ENCODE measurements at places on chromosomes 4 and X.

- no peak overlapping the region for H3K27ac ChIP-seq
- no peaks in the 10 kb centered on the region for H3K4me1 ChIP-seq
- no peaks in the 10 kb centered on the region for H3K27me3 ChIP-seq
Observed at GRCh38 chrX:3160756-3161155, 119.5 kb downstream of the ARSF start.

DNA sequence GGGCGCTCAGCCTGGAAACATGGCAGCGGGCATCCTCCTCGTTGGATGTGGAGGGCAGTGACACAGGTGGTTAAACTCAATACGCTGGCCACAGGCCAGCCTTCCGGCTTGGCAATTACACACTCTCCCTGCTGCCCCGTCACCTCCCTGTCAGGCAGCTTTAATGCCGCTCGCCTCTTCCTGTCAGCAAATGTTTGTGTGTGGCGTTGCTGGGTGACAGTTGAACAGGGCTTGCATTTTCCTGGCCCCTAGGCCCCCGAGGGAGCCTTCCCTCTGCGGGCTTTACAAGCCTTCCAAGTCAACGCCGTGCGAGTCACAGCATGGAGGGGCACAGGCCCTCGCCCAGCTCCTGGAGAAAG, 620.0 kb downstream of the BCOR start:
- H3K27ac ChIP-seq: peak overlapping the region; percentile 11
- no peaks in the 10 kb centered on the region for H3K27me3 ChIP-seq
- H3K4me1 ChIP-seq: peaks cover 18% of the 10 kb centered on the region

GRCh38 chrX:15233416-15234015, 36.4 kb downstream of the ASB9 start:
- no peak overlapping the region for H3K27ac ChIP-seq
- no peaks in the 10 kb centered on the region for H3K36me3 ChIP-seq
- no peak overlapping the region for H3K4me3 ChIP-seq
- no peaks in the 10 kb centered on the region for H3K4me1 ChIP-seq

- H3K36me3 ChIP-seq: no peaks in the 10 kb centered on the region
- H3K4me3 ChIP-seq: no peak overlapping the region
- peaks cover 4% of the 10 kb centered on the region for H3K4me1 ChIP-seq
- no peak overlapping the region for H3K27ac ChIP-seq
Observed at GRCh38 chr4:98574816-98575215, 83.6 kb downstream of the TSPAN5 start.

DNA sequence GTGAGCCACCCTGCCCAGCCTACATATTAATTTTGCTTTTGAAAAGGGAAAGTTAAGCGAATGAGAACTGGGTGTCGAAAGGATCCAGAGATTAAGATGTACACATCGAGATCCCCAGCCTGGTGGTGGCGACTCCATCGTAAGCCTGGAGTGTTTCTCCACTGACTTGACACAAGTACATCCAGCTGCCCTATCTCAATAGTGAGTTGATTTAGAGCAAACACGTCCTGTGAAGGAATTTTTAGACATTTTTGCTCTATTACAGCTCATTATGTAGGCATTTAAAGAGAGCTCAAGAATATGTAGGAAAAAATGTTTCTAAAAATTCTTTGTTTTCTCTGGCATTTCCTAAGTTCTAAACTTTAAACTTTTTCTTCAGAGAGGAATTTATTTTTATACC, 11.7 kb upstream of the CLDN34 start:
- H3K36me3 ChIP-seq: no peaks in the 10 kb centered on the region
- no peak for DNase-seq
- H3K4me1 ChIP-seq: no peaks in the 10 kb centered on the region
- no peak overlapping the region for H3K27ac ChIP-seq
- H3K27me3 ChIP-seq: no peaks in the 10 kb centered on the region

- H3K27ac ChIP-seq: no peak overlapping the region
- no peak overlapping the region for H3K4me3 ChIP-seq
- no peaks in the 10 kb centered on the region for H3K36me3 ChIP-seq
- no peaks in the 10 kb centered on the region for H3K4me1 ChIP-seq
- no peak for DNase-seq
Observed at GRCh38 chr4:27214010-27214409, 353.4 kb downstream of the STIM2 start.

GRCh38 chrX:134864431-134864830, 126.4 kb upstream of the SMIM10 start:
- H3K4me1 ChIP-seq: no peaks in the 10 kb centered on the region
- no peak overlapping the region for H3K27ac ChIP-seq
- H3K4me3 ChIP-seq: no peak overlapping the region
- no peaks in the 10 kb centered on the region for H3K36me3 ChIP-seq
- H3K27me3 ChIP-seq: no peaks in the 10 kb centered on the region
- DNase-seq: no peak

GRCh38 chr4:112885897-112886296, 163.6 kb upstream of the ANK2 start:
- H3K4me1 ChIP-seq: no peaks in the 10 kb centered on the region
- no peaks in the 10 kb centered on the region for H3K27me3 ChIP-seq
- DNase-seq: no peak
- H3K27ac ChIP-seq: no peak overlapping the region
- H3K4me3 ChIP-seq: no peak overlapping the region
- no peaks in the 10 kb centered on the region for H3K36me3 ChIP-seq

DNA sequence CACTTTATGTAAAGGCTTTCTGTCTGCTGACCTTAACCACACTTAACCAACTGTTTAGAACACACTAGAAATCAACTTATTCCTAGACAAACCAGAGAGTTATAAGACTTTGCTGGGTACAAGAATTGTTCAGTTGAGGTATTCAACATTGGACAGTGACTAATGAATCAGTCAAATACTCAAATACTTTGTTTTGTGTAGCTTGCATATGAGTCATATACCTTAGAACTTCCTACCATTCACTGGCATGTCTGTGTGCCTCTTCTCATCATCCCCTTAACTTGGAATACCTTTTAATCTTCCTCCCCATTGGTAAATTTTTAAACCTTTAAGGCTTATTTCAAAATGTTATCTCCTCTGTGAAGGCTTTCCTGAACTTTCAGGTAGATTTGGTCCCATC, 708.8 kb upstream of the GRIA3 start:
- no peak overlapping the region for H3K27ac ChIP-seq
- no peak for DNase-seq
- H3K4me3 ChIP-seq: no peak overlapping the region
- no peaks in the 10 kb centered on the region for H3K4me1 ChIP-seq
- H3K36me3 ChIP-seq: no peaks in the 10 kb centered on the region

DNA sequence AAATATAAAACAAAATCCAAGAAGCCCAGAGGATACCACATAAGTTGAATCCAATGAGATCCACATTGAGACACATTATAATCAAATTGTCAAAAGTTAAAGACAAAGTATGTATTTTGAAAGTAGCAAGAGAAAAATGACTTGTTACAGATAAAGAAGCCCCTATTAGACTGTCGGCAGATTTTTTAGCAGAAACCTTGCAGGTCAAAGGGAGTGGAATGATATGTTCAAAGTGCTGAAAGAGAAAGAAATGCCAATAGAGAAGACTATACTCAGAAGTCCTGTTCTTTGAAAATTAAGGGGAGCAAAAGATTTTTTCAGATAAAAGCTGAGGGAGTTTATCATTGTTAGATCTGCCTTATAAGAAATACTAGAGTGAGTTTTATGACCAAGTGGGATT, 148.9 kb upstream of the EPHA5 start:
- no peak overlapping the region for H3K27ac ChIP-seq
- no peak overlapping the region for H3K4me3 ChIP-seq
- H3K27me3 ChIP-seq: no peaks in the 10 kb centered on the region
- DNase-seq: no peak
- H3K4me1 ChIP-seq: no peaks in the 10 kb centered on the region

DNA sequence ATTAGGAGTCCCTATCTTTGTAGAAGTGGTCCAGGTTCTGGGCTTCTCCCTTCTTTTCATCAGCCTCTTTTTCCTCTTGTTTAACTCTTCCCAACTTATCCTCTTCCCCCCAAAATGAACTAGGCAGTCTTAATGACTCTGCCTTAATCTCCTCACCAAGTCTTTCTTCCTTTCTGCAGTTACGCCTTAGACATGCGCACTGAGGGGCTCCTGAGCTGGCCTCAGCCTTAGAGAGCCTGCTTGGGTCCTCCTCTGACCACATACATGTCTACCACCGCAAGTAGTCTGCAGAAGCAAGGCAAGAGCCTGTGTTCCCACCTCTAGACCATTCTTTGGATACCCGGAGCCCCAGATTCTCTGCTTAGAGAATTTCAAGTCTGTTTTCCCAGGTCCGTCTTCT, 199.9 kb downstream of the MGST2 start:
- H3K36me3 ChIP-seq: no peaks in the 10 kb centered on the region
- H3K4me1 ChIP-seq: no peaks in the 10 kb centered on the region
- H3K27me3 ChIP-seq: no peaks in the 10 kb centered on the region

DNA sequence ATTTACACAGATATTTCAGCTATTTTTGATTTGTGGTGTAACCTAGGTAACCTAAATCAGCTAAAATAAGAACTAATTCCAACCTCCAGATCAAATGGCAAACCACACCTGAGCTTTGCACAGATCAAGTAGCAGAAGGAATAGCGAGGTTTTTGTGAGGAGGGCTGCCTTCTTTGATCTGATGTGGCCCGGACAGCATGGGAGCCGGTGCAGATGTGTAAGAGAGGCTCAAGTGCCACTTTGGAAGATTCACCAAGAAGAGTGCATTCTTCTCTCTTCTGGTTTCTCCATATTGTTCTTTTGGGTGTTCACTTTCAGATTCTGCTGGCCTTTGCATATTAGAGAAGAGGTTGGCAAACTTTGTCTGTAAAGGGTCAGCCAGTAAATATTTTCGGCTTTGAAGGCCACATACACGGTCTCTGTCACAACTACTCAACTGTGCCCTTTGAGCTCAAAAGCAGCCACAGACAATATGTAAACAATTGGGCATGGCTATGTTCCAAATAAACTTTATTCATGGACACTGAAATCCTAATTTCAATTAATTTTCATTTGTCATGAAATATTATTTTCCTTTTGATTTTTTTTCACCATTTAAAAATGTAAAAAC, 78.9 kb upstream of the FAM9C start:
- H3K36me3 ChIP-seq: no peaks in the 10 kb centered on the region
- peak overlapping the region; percentile 75 for H3K27ac ChIP-seq
- H3K4me3 ChIP-seq: no peak overlapping the region
- H3K27me3 ChIP-seq: no peaks in the 10 kb centered on the region
- DNase-seq: no peak

- no peaks in the 10 kb centered on the region for H3K36me3 ChIP-seq
- DNase-seq: no peak
- no peak within 1 kb of the TSS for H3K4me3 ChIP-seq
Observed at GRCh38 chrX:111411983-111412382, at the start of gene DCX. TSS of gene DCX (minus strand) at chrX:111412192. CDS start at chrX:111410398, 1,794 bp downstream.

DNA sequence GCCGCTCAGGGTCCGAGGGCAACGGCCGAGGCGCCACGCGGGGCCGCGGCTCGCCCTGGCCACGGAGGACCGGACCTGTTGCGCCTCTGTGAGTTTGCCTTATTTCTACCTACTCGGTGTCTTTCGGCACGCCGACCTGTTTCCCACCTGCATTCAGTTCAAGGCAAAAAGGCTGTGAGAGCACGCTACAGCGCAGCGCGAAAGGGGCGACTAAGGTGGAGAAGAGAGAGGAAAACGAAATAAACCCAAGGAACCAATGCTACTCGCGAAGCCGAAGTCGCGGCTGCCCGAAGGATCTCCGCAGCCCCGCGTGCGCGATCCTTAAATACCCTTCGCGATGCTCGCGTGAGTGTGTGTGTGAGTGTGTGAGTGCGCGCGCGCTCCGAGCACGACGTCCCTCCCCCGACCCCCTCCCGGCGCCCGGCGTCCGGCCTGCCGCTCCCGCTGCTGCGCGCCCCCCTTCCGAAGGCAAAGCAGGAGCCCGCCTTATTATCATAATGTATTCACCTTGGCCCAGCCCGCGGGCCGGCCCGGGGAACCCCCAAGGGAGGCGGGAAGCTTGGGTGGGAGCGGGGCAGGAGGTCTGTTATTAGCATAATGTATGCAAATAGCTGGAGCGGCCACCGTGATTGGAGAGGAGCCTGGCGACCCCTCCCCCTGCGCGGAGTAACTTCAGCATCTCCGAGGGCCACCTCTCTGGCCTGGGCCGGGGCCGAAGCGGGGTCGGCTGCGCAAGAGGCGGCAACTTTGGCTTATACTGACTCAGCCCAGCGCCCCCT, at the start of gene COL25A1:
Gene COL25A1 (minus strand): TSS at position 298 of the 779 bp plus-strand sequence.
- DNase-seq: peak; percentile 66
- peak within 1 kb of the TSS; percentile 34 for H3K4me3 ChIP-seq
- H3K4me1 ChIP-seq: peaks cover 19% of the 10 kb centered on the region
- no peak within 1 kb of the TSS for H3K27ac ChIP-seq

- DNase-seq: no peak
- no peak overlapping the region for H3K4me3 ChIP-seq
- no peaks in the 10 kb centered on the region for H3K27me3 ChIP-seq
- H3K36me3 ChIP-seq: no peaks in the 10 kb centered on the region
- no peak overlapping the region for H3K27ac ChIP-seq
- peaks cover 3% of the 10 kb centered on the region for H3K4me1 ChIP-seq
Observed at GRCh38 chr4:112315446-112315845, 18.3 kb downstream of the ALPK1 start.

GRCh38 chrX:136219893-136220292, 31.3 kb downstream of the MAP7D3 start:
- no peak overlapping the region for H3K27ac ChIP-seq
- no peak for DNase-seq
- no peaks in the 10 kb centered on the region for H3K4me1 ChIP-seq
- no peaks in the 10 kb centered on the region for H3K27me3 ChIP-seq
- H3K36me3 ChIP-seq: peaks cover 28% of the 10 kb centered on the region
- no peak overlapping the region for H3K4me3 ChIP-seq

Data from natural killer cell (primary cell).